Stimulated activated CD4-positive, alpha-beta T cell treated with anti-CD3 and anti-CD28 coated beads, Interleukin-1b, Interleukin-23, amount 100 ng/mL, for 48 hours (primary cell): ENCODE measurements at places on chromosomes 1 and 21.

DNA sequence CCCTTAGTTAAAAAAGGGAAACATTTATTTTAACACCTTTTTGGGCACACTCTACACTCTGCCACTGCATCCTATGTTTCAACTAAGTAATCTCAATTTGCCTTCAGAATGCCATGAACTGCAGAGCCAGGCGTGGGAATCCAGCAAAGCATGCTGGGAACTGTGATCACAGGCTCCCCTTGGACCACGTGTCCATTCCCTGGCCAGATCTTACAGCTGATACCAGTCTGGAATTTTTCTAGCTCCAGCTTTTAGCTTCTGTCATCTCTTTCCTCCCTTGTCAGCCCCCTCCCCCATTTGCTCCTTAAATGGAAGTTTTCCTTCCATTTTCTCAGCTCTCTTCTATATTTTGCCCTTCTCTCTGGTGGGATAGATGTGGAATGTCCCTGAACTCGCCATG, 29.4 kb downstream of the RCSD1 start:
- no peak for DNase-seq

GRCh38 chr1:117970252-117970651, 40.7 kb downstream of the WDR3 start:
- no peak for DNase-seq

- DNase-seq: no peak
Measured at GRCh38 chr1:7000720-7001119, 215.5 kb downstream of the CAMTA1 start.

DNA sequence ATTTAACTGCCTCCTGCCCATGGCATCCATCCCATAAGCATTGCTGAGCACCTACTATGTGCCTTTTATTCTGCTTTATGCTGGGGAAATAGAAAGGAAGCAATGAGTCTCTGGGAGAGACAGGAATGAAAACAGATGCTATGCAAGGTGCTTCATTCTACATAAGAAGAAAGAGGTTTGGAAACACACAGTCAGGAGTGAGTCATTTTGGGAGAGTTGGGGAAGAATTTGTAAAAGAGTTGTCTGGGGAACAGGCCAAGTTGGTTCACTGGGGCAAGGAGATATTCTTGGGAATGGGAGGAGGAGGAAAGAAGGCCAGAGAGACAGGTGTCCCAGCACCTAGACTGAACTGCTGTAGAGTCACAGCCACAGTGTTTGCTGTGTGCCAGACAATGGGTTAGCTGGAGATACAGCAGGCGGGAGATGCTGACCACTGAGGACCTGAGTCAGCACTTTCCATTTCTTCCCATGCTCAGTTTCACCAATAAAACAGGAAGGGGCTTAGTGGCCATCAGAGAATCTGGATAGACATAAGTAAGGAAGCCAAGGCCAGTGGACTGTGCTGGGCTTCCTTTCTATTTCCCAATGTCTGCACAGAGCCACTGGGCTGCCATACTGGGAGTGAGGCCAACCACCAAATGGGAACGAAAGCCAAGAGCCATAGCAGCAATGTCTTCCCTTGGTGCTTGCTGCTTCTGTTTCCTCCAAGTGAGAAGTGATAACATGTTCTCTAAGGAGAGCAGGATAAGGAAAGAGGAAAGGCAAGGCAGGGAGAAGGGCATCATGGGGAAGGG, 187.7 kb upstream of the USP24 start:
- DNase-seq: no peak

DNA sequence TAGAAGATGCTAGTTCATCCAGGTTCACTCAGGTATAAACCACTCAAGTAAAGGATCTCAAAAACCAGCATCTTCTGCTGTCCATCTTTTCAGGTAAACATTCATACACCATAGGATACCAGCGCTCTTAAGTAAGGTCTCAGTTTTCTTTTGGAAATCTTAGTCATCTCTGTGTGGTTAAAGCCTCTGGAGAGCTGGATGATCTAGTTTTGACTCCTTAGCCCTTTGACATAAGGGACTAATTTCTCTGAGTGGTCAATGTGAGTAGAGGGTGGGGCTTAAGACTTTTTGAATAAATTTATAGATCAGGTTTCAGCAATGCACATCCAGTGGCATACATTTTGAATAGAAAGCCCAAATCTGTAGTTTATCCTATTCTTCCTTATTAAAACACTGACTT, 92.3 kb downstream of the CTH start:
- no peak for DNase-seq

GRCh38 chr1:225942574-225942973, 1.6 kb upstream of the LEFTY2 start:
- DNase-seq: no peak

- DNase-seq: no peak
Measured at GRCh38 chr1:213793482-213794067, 194.2 kb upstream of the PROX1 start.
